ENCODE measurements at places on chromosomes 11 and 22. TPM values are rescaled to one million over a fixed set of nuclear protein-coding genes. Genes with fewer than 3 reads are reported as not detected.

The SLC22A12 gene
- total RNA-seq: not detected

The PARVG gene
- 0.09 TPM for total RNA-seq

The ENTHD1 gene
- total RNA-seq: not detected

The MLC1 gene
- total RNA-seq: not detected

The MN1 gene
- total RNA-seq: 4.6 TPM

The INS gene
- total RNA-seq: not detected

The MIAT gene
- 3.5 TPM for total RNA-seq

The TIMP3 gene
- 220 TPM for total RNA-seq

The ANKK1 gene
- total RNA-seq: 0.17 TPM

The GLYAT gene
- not detected for total RNA-seq

The PHOX2A gene
- not detected for total RNA-seq

The TREH gene
- total RNA-seq: under 0.01 TPM

The HEPHL1 gene
- total RNA-seq: not detected

The DCHS1 gene
- 13.7 TPM for total RNA-seq

The AGBL2 gene
- 3.7 TPM for total RNA-seq

The RAB3IL1 gene
- 9.1 TPM for total RNA-seq

The MRGPRX4 gene
- not detected for total RNA-seq

The USH1C gene
- total RNA-seq: not detected

The KRTAP5-7 gene
- not detected for total RNA-seq

The TIGD3 gene
- total RNA-seq: under 0.01 TPM

The MUC15 gene
- total RNA-seq: not detected

The CECR2 gene
- not detected for total RNA-seq

The NPTXR gene
- 1.1 TPM for total RNA-seq

The ADM2 gene
- 0.16 TPM for total RNA-seq

The GTSE1 gene
- total RNA-seq: 0.95 TPM

The TTC36 gene
- total RNA-seq: not detected

The NAV2 gene
- total RNA-seq: 7.9 TPM

The OR2AG2 gene
- total RNA-seq: 0.16 TPM

The FSHB gene
- total RNA-seq: not detected

The NLRP14 gene
- 0.09 TPM for total RNA-seq

The GPHA2 gene
- total RNA-seq: not detected

The ALDH3B1 gene
- total RNA-seq: 5.2 TPM

The TESMIN gene
- total RNA-seq: not detected

The PTPRCAP gene
- not detected for total RNA-seq

The BIRC2 gene
- total RNA-seq: 39.1 TPM

The CHRM4 gene
- 0.09 TPM for total RNA-seq

The RELT gene
- 1.0 TPM for total RNA-seq

The RTN4R gene
- 0.32 TPM for total RNA-seq

The RGL4 gene
- not detected for total RNA-seq

The ARHGEF17 gene
- 21.9 TPM for total RNA-seq

The SYNGR1 gene
- total RNA-seq: 5.4 TPM

The SEC14L6 gene
- 0.16 TPM for total RNA-seq

The ZFP91 gene
- total RNA-seq: 28.8 TPM
